ENCODE measurements at places on chromosomes 3 and 15. TPM values are rescaled to one million over a fixed set of nuclear protein-coding genes. Genes with fewer than 3 reads are reported as not detected.

Gene WWTR1
- total RNA-seq: 117 TPM

Gene ZNF80
- total RNA-seq: 0.28 TPM

Gene PLCH1
- total RNA-seq: 9.6 TPM

Gene FOXB1
- total RNA-seq: not detected

Gene IL17RD
- 18.9 TPM for total RNA-seq

GRCh38 chr3:97793420-97794019 lies 28.3 kb upstream of the CRYBG3 start:
- DNase-seq: no peak
- H3K27ac ChIP-seq: no peak overlapping the region
- H3K27me3 ChIP-seq: no peaks in the 10 kb centered on the region
- no peaks in the 10 kb centered on the region for H3K4me1 ChIP-seq
- no peaks in the 10 kb centered on the region for H3K36me3 ChIP-seq

GRCh38 chr3:113138839-113139743 lies 72.3 kb upstream of the BOC start:
- no peak overlapping the region for H3K27ac ChIP-seq
- H3K27me3 ChIP-seq: no peaks in the 10 kb centered on the region
- H3K4me3 ChIP-seq: no peak overlapping the region
- no peaks in the 10 kb centered on the region for H3K4me1 ChIP-seq
- H3K36me3 ChIP-seq: no peaks in the 10 kb centered on the region

- H3K27ac ChIP-seq: no peak overlapping the region
- H3K27me3 ChIP-seq: no peaks in the 10 kb centered on the region
- DNase-seq: no peak
Measured at GRCh38 chr3:194851941-194852340, 166.3 kb downstream of the FAM43A start.

DNA sequence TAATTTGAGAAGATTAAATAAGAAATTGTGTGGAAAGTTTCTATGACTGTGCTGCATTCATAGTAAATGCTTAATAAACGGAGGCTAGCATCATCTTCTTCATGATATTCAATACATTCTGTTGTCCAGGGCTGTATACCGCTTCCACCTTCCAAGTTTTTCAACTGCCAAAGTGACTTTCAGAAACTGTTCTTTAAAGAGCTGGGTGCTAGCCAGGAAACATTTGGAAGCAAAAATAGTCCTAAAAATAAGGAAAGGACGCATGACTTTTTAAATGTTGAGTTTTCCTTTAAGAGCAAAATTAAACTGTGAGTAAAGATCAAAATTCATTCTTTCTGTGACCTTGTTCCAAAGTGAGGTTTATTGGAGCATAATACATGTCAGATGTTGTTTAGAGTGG lies 9.4 kb upstream of the ERC2 start:
- no peaks in the 10 kb centered on the region for H3K36me3 ChIP-seq
- no peaks in the 10 kb centered on the region for H3K4me1 ChIP-seq
- no peak overlapping the region for H3K27ac ChIP-seq
- DNase-seq: no peak
- H3K4me3 ChIP-seq: no peak overlapping the region

DNA sequence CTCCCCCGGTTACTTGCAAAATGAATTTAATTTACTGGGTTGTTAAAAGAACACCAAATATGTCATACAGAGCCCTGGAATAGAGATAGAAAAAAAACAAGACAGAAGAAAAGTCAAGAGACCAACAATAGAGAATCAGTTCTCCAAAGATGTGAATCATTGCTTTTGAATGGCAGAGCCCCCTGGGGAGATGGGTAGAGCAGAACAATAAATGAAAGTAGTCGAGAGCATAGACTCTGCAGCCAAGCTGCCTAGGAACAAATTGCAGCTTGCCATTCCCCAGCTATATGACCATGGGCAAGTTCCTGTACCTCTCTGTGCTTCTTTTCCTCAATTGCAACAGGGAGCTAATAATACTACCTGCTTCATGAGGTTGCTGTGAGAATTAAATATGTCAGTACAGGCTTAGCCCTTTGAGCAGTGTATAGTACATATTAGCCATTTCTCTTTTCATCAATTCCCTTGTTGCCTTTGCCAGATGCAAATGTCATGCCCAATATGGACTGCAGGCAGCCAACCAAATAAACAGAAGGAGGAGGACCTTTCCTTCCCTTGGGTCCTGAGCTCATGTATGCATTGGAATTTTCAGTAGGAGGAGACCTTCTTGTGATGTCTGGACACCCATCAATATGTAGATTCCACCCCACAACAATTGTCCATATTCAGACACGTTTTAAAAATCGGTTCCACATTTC lies 25.0 kb upstream of the BFSP2 start:
- no peaks in the 10 kb centered on the region for H3K27me3 ChIP-seq
- no peak overlapping the region for H3K27ac ChIP-seq
- H3K4me1 ChIP-seq: no peaks in the 10 kb centered on the region

GRCh38 chr3:46092702-46093080 lies 65.4 kb upstream of the XCR1 start:
- H3K36me3 ChIP-seq: no peaks in the 10 kb centered on the region
- no peak overlapping the region for H3K27ac ChIP-seq
- no peaks in the 10 kb centered on the region for H3K27me3 ChIP-seq
- DNase-seq: no peak

GRCh38 chr15:41483519-41483918 lies 10.2 kb upstream of the ITPKA start:
- H3K36me3 ChIP-seq: peaks cover 19% of the 10 kb centered on the region
- no peaks in the 10 kb centered on the region for H3K4me1 ChIP-seq
- no peak for DNase-seq

- H3K36me3 ChIP-seq: no peaks in the 10 kb centered on the region
- H3K27me3 ChIP-seq: no peaks in the 10 kb centered on the region
- peak overlapping the region; percentile 82 for H3K4me3 ChIP-seq
- H3K4me1 ChIP-seq: no peaks in the 10 kb centered on the region
- peak overlapping the region; percentile 96 for H3K27ac ChIP-seq
Measured at GRCh38 chr3:188947401-188948280, 224.1 kb upstream of the TPRG1 start.

- no peak overlapping the region for H3K4me3 ChIP-seq
- no peak for DNase-seq
- no peak overlapping the region for H3K27ac ChIP-seq
- no peaks in the 10 kb centered on the region for H3K27me3 ChIP-seq
Measured at GRCh38 chr3:146832857-146833458, 227.8 kb upstream of the PLSCR5 start.

DNA sequence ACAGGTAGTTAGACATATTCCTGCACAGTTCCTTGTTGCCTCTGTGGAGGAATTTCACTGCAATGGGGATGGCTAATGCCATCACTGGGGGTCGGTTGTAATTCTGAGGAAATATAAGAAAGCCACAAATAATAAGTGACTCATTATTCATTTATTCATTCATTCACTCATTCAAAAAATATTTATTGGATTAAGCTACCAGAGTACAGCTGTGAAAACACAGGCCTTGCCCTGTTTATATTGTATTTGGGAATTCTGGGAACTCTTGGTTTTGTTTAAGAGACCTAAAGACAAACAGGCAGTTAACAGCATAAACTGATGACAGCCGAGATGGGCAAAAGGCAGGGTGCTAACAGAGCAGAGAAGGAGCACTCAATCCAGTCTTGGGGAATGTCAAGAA lies 23.6 kb downstream of the PTX3 start:
- no peak overlapping the region for H3K27ac ChIP-seq
- no peak overlapping the region for H3K4me3 ChIP-seq
- H3K36me3 ChIP-seq: no peaks in the 10 kb centered on the region

- H3K27ac ChIP-seq: peak overlapping the region; percentile 99
- peaks cover 7% of the 10 kb centered on the region for H3K4me1 ChIP-seq
- peak; percentile 80 for DNase-seq
- H3K27me3 ChIP-seq: no peaks in the 10 kb centered on the region
- H3K36me3 ChIP-seq: no peaks in the 10 kb centered on the region
Measured at GRCh38 chr15:50685976-50686468, 575 bp downstream of the TRPM7 start.

DNA sequence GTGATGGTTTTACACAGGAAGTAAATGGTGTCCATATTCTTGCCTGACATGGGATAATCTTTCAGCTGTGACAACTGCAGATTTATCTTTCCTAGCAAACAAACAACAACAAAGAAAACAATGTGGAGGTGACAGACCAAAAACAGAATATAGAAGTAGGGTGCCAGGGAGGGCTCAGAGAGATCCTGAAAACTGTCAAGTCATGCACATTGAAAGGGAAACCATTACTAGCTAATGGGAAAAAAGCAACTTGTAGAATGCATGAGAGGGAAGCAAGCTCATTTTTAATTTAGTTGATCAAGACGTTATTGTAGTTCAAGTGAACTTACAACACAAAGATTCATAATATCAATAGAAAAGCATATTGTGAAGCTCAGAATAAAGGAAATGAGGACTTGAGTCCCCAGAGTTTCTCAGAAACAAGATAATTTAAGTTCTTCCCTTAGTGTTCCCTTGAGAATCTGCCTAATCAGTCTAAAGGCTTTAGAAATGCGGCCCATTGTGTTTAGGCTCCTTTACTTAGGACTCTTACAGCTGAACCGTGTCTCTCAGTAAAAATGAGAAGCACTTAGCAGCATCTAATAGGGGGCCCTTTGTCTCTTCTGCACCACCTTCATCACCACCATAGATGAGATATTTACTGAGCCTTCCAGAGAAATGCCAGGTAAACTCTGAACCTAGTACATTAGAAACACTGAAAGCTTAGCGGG lies 115.6 kb upstream of the CADPS start:
- no peaks in the 10 kb centered on the region for H3K27me3 ChIP-seq
- no peaks in the 10 kb centered on the region for H3K36me3 ChIP-seq
- H3K27ac ChIP-seq: no peak overlapping the region
- H3K4me1 ChIP-seq: no peaks in the 10 kb centered on the region

- H3K27ac ChIP-seq: no peak overlapping the region
- no peaks in the 10 kb centered on the region for H3K36me3 ChIP-seq
- no peak overlapping the region for H3K4me3 ChIP-seq
Measured at GRCh38 chr3:127899766-127900165, 15.3 kb upstream of the KBTBD12 start.

DNA sequence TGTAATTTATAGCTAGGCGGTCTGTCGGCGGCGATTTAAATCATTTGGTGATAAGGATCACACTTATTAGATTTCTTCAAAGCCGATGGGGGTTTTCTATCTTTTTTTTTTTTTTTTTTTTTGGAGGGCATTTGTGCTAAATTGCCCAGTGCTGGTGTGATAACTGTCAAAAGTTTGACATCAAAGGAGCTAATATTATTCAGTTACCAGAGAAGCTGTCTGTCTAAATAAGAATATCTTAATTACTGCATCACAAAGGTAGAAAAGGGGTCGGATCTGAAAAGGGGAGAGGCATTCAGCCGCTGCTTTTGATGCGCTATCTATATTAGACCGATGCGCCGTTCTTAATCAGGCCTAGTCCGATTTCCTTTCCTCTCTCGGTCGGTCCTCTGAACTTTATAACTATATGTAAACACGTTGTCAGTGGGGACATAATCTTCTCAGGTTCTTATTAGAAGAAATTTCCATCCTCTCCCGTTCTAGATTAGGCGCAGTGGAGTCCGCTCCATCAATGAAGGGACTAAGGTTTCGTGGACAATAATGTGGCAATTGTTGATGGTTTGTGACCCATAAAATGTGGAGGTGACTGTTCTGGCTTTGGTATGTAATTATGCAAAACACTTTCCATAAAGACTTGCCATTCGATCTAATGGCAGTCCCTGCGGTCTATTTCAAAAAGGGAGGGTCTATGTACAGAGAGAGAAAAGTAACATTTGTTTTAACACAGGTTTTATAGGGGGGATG lies 31.7 kb downstream of the NR2F2 start:
- no peaks in the 10 kb centered on the region for H3K27me3 ChIP-seq
- DNase-seq: no peak
- no peak overlapping the region for H3K27ac ChIP-seq
- no peaks in the 10 kb centered on the region for H3K4me1 ChIP-seq
- no peak overlapping the region for H3K4me3 ChIP-seq

DNA sequence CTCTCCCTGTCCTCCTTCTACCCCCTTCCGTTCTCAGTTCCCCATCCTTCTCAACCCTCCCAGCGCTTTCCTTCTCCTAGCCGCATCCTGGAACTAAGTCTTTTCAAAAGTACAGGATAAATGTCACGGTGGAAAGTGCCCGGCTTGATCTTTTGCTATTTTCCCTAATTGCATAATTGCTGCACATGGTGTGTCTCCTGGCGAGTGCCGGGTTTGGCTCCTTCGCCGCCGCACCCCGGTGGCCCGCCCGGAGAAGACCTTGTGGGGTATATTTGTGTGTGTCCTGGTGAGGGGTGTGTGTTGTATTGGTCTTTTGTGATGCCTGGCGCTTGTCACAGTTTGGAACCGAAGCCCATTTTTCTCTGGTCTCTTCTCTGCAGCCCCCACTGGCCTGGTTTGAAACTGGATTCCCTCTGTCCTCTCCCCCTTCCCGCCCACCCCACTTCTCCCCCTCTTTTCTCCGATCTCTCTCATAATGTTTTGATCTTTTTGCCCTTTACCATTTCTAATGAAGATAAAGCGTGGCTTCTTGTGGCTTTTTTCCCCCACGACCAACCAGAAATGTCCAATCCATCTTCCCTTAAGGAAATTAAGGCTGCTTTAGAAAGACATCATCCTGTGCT lies 692 bp downstream of the UBE2E2 start:
- H3K27ac ChIP-seq: peak overlapping the region; percentile 73
- H3K36me3 ChIP-seq: no peaks in the 10 kb centered on the region
- H3K27me3 ChIP-seq: no peaks in the 10 kb centered on the region
- peak; percentile 43 for DNase-seq
- peaks cover 7% of the 10 kb centered on the region for H3K4me1 ChIP-seq

DNA sequence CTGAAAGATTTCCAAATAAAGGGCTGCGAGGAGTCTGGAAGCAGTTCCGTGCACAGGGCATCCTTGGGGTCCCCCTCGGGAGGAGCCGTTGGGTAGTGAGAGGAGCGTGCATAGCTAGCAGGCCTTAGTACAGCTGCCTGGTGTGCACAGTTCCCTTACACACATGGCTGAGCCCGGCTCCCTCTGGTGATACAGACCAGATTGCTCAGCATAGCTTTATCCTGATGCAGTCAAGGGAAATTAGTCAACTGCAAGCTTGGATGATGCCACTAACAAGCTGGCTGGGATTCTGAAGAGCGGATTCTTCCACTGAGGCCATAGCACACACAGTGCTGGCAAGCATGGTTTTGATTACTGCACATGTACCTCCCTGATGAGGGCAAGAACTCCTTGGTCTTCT lies 349.4 kb downstream of the LRTM1 start:
- no peak overlapping the region for H3K4me3 ChIP-seq
- H3K36me3 ChIP-seq: no peaks in the 10 kb centered on the region
- H3K27me3 ChIP-seq: no peaks in the 10 kb centered on the region

- H3K4me1 ChIP-seq: peaks cover 22% of the 10 kb centered on the region
- no peak overlapping the region for H3K27ac ChIP-seq
- H3K27me3 ChIP-seq: no peaks in the 10 kb centered on the region
- no peak overlapping the region for H3K4me3 ChIP-seq
- DNase-seq: no peak
- H3K36me3 ChIP-seq: no peaks in the 10 kb centered on the region
Measured at GRCh38 chr3:25785826-25786225, 2.6 kb upstream of the NGLY1 start.

GRCh38 chr15:71461748-71462147 lies 346.5 kb downstream of the THSD4 start:
- DNase-seq: no peak
- H3K27ac ChIP-seq: no peak overlapping the region
- H3K4me3 ChIP-seq: no peak overlapping the region

- peaks cover 5% of the 10 kb centered on the region for H3K4me1 ChIP-seq
- peak overlapping the region; percentile 70 for H3K4me3 ChIP-seq
- no peaks in the 10 kb centered on the region for H3K36me3 ChIP-seq
- peak overlapping the region; percentile 88 for H3K27ac ChIP-seq
- H3K27me3 ChIP-seq: no peaks in the 10 kb centered on the region
Measured at GRCh38 chr15:64703632-64703959, 71.8 kb downstream of the RBPMS2 start.
